ENCODE measurements at places on chromosomes 5 and 9. TPM values are rescaled to one million over a fixed set of nuclear protein-coding genes. Genes with fewer than 3 reads are reported as not detected.
A peak's percentile ranks its signal among the peaks of the same experiment; 100 is the strongest.

- H3K4me3 ChIP-seq = no peak overlapping the region
- H3K4me1 ChIP-seq = no peaks in the 10 kb centered on the region
- H3K27me3 ChIP-seq = no peaks in the 10 kb centered on the region
- no peak overlapping the region for H3K27ac ChIP-seq
- DNase-seq = no peak
Observed at GRCh38 chr5:27009540-27009915, 28.9 kb downstream of the CDH9 start.

- no peaks in the 10 kb centered on the region for H3K4me1 ChIP-seq
- H3K27ac ChIP-seq = no peak overlapping the region
- H3K27me3 ChIP-seq = no peaks in the 10 kb centered on the region
- no peak overlapping the region for H3K4me3 ChIP-seq
- H3K36me3 ChIP-seq = no peaks in the 10 kb centered on the region
- no peak for DNase-seq
Observed at GRCh38 chr5:20537911-20538703, 550.1 kb upstream of the CDH18 start.

DNA sequence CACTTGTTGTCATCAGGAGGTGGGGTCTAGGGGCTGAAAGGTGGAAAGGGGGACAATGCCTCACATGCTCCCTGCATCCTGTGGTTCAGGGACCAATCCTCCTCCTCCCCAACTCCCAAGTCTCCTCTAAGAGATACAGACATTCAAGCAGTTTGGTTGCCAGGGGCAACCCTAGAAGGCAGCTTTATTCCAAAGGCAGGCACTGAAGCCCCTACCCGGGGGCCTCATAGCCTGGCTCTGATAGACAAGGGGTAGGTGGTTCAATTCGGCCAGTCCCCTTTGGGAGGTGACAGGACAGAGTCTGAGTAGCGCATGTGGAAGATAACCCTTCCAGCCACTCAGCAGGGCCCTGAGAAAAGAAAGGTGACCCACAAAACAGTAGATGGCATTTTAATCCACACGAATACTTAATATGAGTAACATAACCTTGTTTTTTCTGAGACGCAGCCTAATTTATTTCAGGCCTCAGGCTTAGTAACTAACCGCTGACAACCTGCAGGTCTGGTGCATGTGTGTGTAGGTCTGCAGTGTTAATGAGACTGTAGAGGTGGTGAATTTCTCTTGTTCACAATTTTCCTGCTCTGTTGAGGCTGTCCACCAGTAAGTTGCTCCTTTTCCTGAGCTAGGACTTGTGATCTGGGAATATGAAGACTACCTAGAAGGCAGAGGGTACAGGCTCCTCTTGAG is 31.3 kb upstream of the HSPA9 start:
- H3K4me1 ChIP-seq = peaks cover 13% of the 10 kb centered on the region
- no peak for DNase-seq
- H3K27ac ChIP-seq = no peak overlapping the region
- no peaks in the 10 kb centered on the region for H3K27me3 ChIP-seq
- H3K4me3 ChIP-seq = no peak overlapping the region

- H3K4me3 ChIP-seq = no peak overlapping the region
- no peaks in the 10 kb centered on the region for H3K36me3 ChIP-seq
- no peak overlapping the region for H3K27ac ChIP-seq
Observed at GRCh38 chr5:157961176-157961575, 102.2 kb upstream of the CLINT1 start.

DNA sequence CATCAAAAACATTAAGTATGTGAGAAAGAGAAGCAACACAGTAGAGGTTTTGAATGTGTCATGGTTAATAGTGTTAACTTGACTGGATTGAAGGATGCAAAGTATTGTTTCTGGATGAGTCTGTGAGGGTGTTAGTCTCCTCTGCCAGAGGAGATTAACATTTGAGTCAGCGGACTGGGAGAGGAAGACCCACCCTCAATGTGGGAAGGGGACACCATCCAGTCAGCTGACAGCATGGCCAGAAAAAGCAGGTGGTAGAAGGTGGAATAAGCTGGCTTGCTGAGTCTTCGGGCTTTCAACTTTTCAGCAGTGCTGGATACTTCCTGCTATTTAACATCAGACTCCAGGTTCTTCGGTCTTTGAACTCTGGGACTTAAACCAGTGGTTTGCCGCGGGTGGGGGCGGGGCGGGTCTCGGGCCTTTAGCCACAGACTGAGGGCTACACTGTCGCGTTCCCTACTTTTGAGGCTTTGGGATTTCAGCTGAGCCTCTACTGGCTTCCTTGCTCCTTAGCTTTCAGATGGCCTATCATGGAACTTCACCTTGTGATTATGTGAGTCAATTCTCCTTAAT is 309.9 kb upstream of the ST8SIA4 start:
- H3K4me3 ChIP-seq = no peak overlapping the region
- no peaks in the 10 kb centered on the region for H3K4me1 ChIP-seq
- H3K27ac ChIP-seq = no peak overlapping the region
- DNase-seq = no peak
- no peaks in the 10 kb centered on the region for H3K27me3 ChIP-seq
- H3K36me3 ChIP-seq = no peaks in the 10 kb centered on the region

GRCh38 chr9:35042081-35042604 is 30.3 kb downstream of the VCP start:
- H3K4me3 ChIP-seq = no peak overlapping the region
- H3K36me3 ChIP-seq = no peaks in the 10 kb centered on the region
- H3K27me3 ChIP-seq = no peaks in the 10 kb centered on the region
- H3K4me1 ChIP-seq = no peaks in the 10 kb centered on the region
- no peak overlapping the region for H3K27ac ChIP-seq

GRCh38 chr5:38291355-38291754 is 33.0 kb downstream of the EGFLAM start:
- H3K36me3 ChIP-seq = no peaks in the 10 kb centered on the region
- no peak overlapping the region for H3K4me3 ChIP-seq
- no peak overlapping the region for H3K27ac ChIP-seq
- no peaks in the 10 kb centered on the region for H3K4me1 ChIP-seq

DNA sequence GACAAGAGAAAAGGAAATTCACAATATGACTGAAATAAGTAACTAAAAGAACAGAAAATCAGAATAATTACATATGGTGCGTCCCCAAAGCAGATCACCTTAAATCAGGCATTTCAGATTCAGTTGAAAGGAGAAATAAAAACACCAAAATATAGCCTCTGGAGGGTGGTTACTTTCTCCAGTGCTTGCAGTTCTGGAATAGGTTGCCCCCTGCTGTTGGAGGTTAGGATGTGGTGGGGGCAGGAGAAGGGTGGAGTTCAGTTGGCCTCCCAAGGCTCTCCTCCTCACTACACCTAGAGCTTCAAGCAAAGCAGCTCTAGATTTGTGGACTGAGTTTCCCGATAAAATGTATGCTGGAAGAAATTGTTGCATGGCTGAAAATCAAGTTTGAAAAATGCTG is 338.2 kb upstream of the TLE4 start:
- DNase-seq = no peak
- no peak overlapping the region for H3K4me3 ChIP-seq
- no peaks in the 10 kb centered on the region for H3K27me3 ChIP-seq
- H3K27ac ChIP-seq = no peak overlapping the region

DNA sequence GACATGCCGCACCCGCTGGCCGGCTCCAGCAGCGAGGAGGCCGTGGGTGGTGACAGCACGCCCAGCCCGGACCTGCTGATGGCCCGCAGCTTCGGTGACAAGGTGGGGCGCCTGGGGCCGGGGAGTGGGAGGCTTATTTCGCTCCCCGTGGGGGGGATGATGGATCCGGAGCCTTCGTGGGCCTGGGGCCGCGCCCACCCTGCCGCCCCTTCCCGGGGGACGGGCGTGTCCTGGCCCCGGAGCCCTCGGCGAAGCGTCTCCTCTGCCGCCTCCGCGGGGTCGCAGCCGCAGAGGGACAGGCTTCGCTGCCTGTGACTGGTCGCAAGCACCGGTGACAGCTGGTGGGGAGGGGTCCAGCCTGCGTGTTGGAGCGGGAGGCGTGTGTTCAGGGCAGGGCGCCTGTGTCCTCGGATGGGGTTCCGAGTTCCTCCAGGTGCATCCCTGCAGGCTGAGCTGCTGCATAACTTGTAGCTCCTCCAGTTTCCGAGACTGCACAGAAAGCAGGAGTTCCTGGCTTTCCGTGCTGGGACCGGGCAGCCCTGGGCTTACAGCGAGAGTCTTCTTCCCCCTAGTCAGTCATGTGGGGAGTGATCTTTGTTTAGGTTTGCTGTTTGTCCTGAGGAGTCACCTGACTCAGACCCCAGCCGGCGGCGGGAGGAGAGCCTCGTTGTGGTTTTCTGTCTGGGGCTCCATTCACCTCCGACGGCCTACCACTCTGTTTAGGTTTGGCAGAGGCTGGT is 666 bp downstream of the SNX30 start:
- no peaks in the 10 kb centered on the region for H3K27me3 ChIP-seq
- H3K36me3 ChIP-seq = no peaks in the 10 kb centered on the region
- H3K4me3 ChIP-seq = peak overlapping the region; percentile 84

DNA sequence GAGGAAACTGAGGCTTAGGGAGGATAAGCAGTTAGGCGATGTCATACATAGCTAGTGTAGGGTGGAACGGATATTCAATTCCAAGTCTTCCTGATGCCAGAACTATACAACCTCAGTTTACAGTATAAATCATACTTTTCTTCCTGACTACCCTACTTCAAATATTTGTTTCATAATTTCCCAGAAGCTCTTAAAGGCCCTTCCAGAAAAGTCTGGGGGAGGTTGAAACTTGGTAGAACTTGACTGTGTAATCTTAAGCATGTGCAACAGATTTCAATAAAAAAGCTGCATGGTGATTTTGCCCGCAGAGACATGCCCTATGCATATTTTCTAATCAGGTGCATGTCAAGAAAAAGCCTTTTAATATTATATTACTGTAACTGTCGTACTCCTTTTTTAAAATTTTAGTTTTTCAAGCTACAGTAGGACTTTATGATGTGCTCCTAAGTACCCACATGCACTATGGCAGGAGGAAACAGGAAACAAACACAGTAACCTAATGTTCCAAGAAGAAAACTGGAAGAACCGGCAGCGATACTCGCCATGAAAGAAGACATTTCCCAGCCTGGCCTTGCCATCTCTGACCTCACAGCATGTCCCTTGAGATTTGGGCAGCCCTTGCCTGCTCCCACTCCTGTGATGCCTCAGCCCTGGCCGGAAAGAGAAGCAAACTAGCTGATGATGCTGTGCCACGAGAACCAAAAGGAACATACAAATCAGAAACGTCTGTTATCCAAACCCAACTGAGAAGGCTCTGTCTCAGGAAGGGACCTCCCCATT is 266.0 kb downstream of the EFNA5 start:
- no peaks in the 10 kb centered on the region for H3K27me3 ChIP-seq
- no peak for DNase-seq
- H3K4me3 ChIP-seq = no peak overlapping the region
- no peaks in the 10 kb centered on the region for H3K36me3 ChIP-seq

DNA sequence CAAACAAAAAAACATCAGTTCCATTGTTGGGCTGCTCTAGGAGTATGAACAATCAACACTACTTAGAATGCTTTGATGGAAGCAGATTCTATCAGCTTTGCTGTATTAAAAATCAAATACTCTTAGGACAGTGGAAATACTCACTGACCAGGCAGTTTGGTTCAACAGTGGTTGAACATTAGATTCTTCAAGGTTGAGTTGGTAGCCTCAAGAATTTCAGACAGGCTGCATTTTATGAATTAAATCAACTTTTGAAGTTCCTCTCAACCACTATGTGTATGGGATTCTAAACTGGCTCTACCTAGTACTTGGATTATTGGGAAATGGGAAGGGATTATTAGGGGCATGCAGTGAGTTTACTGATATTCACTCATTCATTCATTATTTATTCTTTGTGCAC is 35.0 kb downstream of the ACTBL2 start:
- no peaks in the 10 kb centered on the region for H3K27me3 ChIP-seq
- no peaks in the 10 kb centered on the region for H3K36me3 ChIP-seq
- no peak overlapping the region for H3K4me3 ChIP-seq

DNA sequence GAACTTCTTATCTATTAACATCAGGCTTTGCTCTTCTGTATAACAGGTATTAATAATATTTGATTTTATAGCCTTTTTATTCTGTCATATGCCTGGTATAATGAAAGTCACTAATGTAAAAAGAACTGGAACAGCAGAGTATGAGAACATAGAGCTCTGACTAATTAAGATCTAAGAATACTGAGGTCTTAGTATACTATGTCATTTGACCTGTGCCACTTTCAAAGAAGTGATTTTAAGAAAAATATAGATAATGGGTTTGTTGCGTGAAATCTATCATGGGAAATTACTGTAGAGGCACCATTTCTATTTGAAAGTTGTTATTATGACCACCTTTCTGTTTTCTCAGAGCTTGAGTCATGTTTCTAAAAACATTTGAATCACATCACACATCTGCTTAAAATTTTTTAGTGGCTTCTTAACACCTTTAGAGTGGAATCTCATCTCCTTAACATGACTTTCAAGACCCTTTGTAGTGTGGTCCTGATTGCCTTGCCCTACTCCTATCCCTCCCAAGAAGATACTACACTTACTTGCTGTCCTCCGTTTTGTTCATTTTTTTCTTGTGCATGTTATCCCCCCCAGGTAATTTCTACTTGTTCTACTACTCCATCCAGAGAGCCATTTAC is 14.3 kb downstream of the WDR36 start:
- no peaks in the 10 kb centered on the region for H3K4me1 ChIP-seq
- H3K36me3 ChIP-seq = no peaks in the 10 kb centered on the region
- no peaks in the 10 kb centered on the region for H3K27me3 ChIP-seq
- no peak overlapping the region for H3K4me3 ChIP-seq
- no peak overlapping the region for H3K27ac ChIP-seq

GRCh38 chr9:69905851-69906250 is 85.2 kb downstream of the CFAP95 start:
- H3K4me3 ChIP-seq = no peak overlapping the region
- no peaks in the 10 kb centered on the region for H3K4me1 ChIP-seq
- H3K27me3 ChIP-seq = no peaks in the 10 kb centered on the region
- H3K36me3 ChIP-seq = no peaks in the 10 kb centered on the region

GRCh38 chr5:124195411-124195810 is 551.0 kb downstream of the ZNF608 start:
- no peak for DNase-seq
- H3K27ac ChIP-seq = no peak overlapping the region
- no peaks in the 10 kb centered on the region for H3K36me3 ChIP-seq
- H3K4me3 ChIP-seq = no peak overlapping the region

DNA sequence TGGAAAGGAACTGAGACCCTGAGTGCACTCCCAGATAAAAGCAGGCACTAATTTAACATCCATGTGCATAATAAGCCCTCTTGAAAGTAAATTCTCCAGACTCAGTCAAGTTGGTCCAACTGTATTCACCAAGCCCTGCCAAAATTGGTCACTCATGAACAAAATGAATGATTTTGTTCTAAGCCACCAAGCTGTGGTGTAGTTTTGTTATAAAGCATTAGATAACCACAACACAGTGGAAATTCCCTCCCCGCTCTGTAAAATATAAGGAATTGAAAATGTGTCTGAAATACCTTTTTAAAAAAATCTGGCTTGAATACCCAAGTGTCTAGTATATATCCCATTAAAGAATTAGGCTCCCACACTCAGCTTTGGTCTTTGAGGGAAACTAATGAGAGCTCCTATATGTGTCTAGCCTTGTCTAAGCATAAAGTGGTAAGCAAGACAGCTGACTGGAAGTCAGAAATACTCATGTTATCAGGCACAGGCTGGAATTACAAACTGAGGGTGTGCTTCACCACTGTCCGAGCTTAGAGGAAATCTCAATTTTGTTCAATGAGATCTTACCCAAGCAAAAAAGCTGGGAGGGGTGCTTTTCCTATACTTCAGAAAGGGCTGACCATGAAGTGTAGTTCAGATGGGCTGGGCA is 33.2 kb downstream of the IDNK start:
- H3K4me3 ChIP-seq = no peak overlapping the region
- DNase-seq = no peak
- no peaks in the 10 kb centered on the region for H3K27me3 ChIP-seq

MYMK gene
- not detected for total RNA-seq

TOR4A gene
- total RNA-seq = 121 TPM

DMRTA1 gene
- 1.9 TPM for total RNA-seq

ISOC1 gene
- 18.7 TPM for total RNA-seq

N4BP3 gene
- total RNA-seq = 1.6 TPM

FOXD4L6 gene
- total RNA-seq = not detected

GALNT12 gene
- total RNA-seq = 174 TPM

ITGA1 gene
- 83.2 TPM for total RNA-seq

LCN9 gene
- total RNA-seq = not detected

Measured in transverse colon (tissue), 4 donors.